ENCODE measurements at places on chromosomes 7 and 10.

- no peak for DNase-seq
Observed at GRCh38 chr10:98745645-98746044, 298.9 kb upstream of the HPS1 start.

GRCh38 chr10:71962901-71963300 is 1.3 kb upstream of the CHST3 start:
- DNase-seq = no peak

- no peak for DNase-seq
Observed at GRCh38 chr7:90655566-90655965, 59.4 kb downstream of the CDK14 start.

DNA sequence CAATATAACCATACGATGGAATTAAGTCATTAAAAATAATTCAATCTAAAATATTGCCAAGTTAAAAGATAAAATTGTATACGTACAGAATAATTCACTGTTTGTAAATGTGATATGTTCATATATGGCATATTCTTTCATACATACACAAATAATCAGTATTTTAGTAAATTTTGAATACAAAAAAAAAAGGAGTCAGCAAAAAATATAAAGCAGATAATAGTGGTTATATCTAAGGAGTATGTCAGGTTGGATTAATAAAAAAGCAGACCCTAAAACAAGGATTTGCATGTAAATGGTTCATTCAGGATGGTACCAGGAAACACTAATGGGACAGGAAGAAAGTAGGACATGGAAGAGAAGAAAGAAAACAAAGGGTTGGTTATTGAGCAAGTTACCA is 59.5 kb downstream of the XPNPEP1 start:
- no peak for DNase-seq

DNA sequence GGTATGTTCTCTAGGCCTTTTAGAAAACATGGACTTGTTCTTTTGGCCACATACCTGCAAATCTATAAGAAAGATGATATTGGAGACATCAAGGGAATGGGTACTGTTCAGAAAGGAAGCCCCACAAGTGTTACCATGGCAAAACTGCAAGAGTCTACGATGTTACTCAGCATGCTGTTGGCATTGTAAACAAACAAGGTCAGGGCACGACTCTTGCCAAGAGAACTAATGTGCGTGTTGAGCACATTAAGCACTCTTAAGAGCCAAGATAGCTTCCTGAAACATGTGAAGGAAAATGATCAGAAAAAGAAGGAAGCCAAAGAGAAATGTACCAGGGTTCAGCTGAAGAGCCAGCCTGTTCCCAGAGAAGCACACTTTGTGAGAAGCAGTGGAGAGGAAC is 37.1 kb downstream of the SDK1 start:
- no peak for DNase-seq

DNA sequence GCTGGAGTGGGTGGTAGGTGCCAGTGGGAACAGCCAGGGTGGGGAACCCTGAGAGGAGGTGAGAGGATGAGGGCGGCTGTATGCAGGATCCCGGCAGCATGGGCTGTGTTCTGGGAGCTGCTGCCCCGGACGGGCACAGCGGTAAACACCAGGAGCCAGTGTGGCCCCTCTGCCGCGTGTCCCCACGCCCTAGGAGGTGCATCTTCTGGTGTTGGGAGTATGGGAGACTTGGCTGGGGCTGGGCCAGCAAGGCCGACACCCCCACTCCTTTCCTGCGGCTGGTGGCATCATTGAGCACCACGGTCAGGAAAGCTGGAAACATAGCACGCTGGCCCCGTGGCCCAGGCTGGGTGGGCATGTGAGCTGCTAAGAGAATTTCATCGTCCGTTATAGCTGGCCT is 24.4 kb upstream of the JAKMIP3 start:
- no peak for DNase-seq

GRCh38 chr7:2934984-2935740 is 91.1 kb upstream of the GNA12 start:
- no peak for DNase-seq

DNA sequence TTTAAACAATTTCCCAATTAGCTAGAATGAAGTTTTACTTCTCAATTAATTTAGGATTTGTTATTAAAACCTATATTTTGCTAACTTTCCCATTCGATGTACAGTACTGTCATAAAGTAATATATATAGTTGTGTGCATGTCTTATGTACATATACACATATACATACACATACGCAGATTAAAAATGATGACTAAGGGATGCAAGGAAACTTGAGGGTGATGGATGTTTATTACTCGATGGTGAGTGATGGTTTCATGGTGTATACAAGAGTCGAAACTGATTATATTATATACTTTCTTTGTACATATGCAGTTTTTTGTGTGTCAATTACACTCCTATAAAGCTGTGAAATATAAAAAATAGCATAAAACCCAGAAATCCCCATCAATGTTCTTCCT is 248.2 kb downstream of the COBL start:
- no peak for DNase-seq

DNA sequence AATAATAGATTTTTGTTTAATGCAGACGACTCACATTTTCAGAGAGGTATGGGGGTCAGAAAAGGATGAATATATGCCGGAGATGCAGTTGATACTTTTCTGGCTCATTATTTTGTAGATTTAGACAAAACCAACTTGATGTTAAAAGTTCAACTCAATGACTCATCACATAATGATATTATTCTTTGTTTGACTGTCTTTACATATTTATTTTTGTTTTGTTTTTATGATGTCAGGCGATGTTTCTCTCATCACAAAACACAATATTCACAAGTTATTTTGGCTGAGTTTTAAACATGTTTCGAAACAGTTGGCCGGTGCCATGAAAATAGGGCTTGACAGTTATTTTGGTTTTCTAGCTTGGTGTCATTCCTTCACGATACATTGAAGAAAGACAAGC is 1.3 kb downstream of the GJD4 start:
- DNase-seq = no peak

DNA sequence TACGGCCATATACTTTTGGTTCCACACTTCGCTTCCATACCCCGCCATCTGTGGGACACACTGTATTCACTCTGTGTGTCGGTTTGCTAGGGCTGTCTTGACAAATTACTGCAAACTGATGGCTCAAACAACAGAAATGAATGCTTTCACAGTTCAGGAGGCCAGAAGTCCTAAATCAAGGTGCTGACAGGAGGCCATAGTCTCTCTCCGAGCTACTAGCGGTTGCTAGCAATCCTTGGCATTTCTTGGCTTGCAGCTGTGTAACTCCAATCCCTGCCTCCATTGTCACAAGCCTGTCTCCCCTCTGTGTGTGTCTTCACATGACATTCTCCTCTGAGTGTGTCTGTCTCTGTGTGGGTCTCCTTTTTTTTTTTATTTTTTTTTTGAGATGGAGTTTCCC is 28.9 kb upstream of the BMPR1A start:
- no peak for DNase-seq

- DNase-seq = no peak
Observed at GRCh38 chr7:46054915-46055314, 133.8 kb upstream of the IGFBP3 start.

- DNase-seq = no peak
Observed at GRCh38 chr7:45191396-45191795, 33.8 kb downstream of the RAMP3 start.

DNA sequence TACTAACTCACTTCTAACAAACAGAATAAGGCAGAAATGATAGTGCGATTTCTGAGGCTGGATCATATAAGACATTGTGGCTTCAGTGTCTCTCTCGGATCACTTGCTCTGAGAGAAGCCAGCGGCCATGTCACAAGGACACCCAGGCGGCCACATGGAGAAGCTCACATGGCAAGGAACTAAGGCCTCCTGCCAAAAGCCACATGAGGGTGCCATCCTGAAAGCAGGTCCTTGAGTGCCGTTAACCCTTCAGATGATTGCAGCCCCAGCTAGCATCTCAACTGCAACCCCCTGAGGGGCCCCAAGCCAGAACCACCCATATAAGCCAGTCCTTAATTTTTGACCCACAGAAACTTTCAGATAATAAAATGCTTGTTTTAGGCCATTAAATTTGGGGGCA is 6.9 kb upstream of the VDAC2 start:
- DNase-seq = no peak

DNA sequence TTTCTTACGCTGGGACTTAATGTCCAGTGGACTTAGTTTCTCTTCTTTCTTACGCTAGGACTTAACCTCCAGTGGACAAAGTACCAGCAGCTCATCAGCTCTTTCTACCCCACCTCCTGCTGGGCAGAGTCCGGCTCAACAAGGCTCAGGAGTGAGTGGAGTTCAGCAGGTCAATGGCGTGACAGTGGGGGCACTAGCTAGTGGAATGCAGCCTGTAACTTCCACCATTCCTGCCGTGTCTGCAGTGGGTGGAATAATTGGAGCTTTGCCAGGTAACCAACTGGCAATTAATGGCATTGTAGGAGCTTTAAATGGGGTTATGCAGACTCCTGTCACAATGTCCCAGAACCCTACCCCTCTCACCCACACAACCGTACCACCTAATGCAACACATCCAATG is 199.7 kb downstream of the MLLT10 start:
- DNase-seq = no peak

- no peak for DNase-seq
Observed at GRCh38 chr10:114386452-114386851, 17.9 kb downstream of the AFAP1L2 start.

DNA sequence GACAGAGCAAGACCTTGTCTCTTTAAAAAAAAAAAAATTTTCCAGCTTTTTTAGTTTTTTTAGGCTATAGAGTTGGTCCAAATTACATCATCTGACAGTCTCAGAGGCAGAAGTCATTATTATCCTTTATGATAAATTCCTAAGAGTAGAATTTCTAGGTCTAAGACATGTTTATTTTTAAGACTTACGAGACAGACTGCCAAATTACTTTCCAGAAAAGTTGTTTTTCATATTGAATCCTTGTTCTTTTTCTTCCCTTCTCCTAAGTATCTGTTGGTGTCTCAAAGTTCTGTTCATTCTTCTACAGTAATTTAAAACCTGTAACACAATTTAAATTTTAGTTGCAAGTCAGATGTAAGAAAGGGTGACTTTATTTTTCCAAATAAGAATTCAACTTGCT is 421.4 kb downstream of the GALNT17 start:
- no peak for DNase-seq

GRCh38 chr10:104777086-104777799 is 136.2 kb downstream of the SORCS3 start:
- DNase-seq = no peak

GRCh38 chr7:69429911-69430383 is 168.3 kb upstream of the AUTS2 start:
- DNase-seq = no peak

DNA sequence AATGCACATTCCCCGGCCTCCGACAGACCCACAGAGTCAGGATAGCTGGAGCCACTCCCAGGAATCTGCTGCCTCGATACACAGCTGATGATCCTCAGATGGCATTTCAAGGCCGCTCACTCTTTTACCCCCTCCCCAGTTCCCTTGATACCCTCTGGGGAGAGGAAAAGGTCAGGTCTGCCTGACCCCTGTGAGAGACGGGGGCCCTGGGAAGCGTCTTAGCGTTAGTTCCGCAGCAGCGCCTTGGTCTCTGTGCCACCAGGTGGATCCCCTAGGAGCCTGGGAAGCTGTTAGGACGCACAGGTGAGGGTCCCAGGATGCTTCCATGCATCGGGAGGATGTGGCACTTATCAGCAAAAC is 420.5 kb upstream of the FOXK1 start:
- DNase-seq = no peak

- DNase-seq = peak; percentile 26
Observed at GRCh38 chr7:149598721-149599308, 101.2 kb upstream of the ZNF746 start.

GRCh38 chr7:46972205-46972604 is 609.7 kb downstream of the TNS3 start:
- no peak for DNase-seq

- DNase-seq = no peak
Observed at GRCh38 chr10:1320739-1321320, 264.6 kb downstream of the WDR37 start.

GRCh38 chr7:143485094-143485493 is 7.4 kb downstream of the TAS2R41 start:
- DNase-seq = no peak

DNA sequence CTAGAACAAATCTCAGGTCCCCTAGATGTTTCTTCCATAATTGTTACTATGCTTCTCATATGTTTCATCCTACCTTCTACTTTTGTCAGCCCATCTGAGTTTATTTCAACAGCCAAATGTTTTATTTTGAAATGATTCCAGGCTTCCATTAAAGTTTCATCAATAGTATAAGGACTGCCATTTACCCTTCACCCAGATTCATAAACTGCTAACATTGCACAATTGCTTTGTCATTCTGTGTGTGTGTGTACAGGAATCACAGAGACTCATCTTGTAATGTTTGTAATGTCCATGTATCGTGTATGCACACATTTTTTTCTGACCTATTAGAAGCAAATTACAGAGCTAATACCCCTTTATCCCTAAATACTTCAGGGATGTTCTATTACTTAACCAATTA is 25.5 kb downstream of the MMRN2 start:
- DNase-seq = no peak

- DNase-seq = peak; percentile 77
Observed at GRCh38 chr10:113007343-113007771, 57.3 kb downstream of the TCF7L2 start.

DNA sequence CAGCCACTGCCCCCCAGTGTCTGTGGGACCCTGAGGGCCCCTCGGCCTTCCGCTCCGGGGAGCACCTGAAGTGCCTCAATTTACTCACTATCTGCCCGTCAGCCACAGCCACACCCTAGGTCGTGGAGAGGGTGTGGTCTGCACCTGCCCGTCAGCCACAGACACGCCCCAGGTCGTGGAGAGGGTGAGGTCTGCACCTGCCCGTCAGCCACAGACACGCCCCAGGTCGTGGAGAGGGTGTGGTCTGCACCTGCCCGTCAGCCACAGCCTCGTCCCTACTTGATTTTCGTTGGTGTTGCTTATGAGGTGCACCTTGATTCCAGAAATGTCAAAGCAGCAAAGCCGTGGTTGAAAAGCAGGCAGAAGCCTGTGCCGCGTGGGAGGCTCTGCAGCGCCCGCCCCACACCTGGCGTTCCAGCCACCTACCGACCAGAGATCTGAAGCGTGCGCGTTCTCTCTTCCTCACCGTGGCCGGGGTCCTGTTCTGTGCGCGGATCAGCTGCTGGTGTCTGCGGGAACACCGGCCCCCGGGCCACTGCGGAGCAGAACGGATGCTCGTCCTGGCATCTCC is 101.6 kb downstream of the DYNC2I1 start:
- DNase-seq = no peak

DNA sequence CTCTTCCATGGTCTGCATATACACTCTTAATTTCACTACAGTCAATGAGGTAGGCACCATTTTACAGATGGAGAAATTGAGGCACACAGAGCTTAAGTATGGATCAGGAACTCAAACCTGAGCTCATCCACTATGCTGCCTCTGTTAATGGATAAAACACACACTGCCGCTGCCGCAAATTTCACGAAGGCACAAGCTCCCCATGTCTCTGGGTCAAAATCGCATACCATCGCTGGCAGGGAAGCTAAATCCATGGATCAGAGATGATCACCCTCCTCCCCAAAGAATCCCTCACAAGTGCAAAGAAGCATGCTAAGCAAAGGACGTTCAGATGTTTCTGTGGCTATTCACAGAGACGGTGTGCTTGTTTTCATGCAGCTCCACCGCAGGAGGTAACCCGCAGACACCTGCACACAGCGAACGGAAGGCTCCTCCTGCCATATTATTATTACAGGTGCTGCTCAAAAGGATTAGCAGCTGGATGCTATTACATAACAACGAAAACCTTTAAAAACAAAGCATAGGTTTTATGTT is 109.3 kb downstream of the UBE2H start:
- no peak for DNase-seq

GRCh38 chr7:158863611-158864506 is 7.5 kb downstream of the DYNC2I1 start:
- peak; percentile 66 for DNase-seq

- DNase-seq = peak; percentile 14
Observed at GRCh38 chr7:25389489-25390106, 161.3 kb upstream of the NPVF start.

- no peak for DNase-seq
Observed at GRCh38 chr7:36161996-36162395, 8.9 kb downstream of the EEPD1 start.

All from DND-41 (cell line).